ENCODE measurements at places on chromosomes 2 and 18.

DNA sequence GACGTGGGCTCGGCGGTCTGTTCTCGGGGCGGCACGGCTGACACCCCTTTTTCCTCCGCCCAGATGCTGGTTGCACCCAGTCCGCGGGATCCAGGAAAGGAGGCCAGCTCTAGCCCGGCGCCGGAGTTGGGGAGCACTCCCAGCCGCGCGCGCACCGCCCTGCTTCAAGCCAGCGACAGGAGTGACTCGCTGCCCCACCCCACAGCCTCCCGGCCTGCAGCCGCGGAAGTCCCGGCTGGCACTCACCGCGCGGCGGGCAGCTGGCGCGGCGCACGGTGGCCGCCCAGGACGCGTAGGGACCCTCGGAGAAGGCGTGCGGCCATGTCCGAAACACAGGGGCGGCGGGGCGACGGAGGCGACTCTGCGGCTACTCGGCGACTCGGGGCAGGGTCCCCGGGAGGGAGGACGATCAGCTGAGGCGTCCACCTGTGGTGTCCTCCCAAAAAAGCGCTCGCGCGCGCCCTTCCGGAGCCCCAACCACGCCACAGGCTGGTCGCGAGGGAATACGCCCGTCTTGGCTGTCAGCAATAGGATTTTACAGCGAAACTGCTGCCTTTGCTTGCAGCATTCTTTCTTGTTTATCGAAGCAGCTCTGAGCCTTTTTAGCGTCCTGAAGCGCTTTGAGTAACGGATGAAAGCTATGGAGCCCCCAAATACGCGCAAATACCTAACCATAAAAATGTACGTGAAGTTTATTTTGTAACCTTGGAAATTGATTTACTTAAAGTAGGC, at the start of gene ACADL:
Gene ACADL (minus strand): TSS at position 507 of the 732 bp plus-strand sequence. CDS start 184 bp downstream, at position 323.
- DNase-seq = no peak

- peak; percentile 35 for DNase-seq
These were observed 843 bp downstream of the CYS1 start for GRCh38 chr2:10079266-10079869.

GRCh38 chr2:54772110-54772509, 48.6 kb downstream of the EML6 start:
- peak; percentile 5 for DNase-seq

- DNase-seq = no peak
These were observed 8.5 kb upstream of the CELF4 start for GRCh38 chr18:37574113-37574512.

GRCh38 chr2:26438526-26438925, 36.8 kb downstream of the DRC1 start:
- DNase-seq = peak; percentile 67

GRCh38 chr2:26463244-26464192, 14.4 kb downstream of the OTOF start:
- DNase-seq = no peak

DNA sequence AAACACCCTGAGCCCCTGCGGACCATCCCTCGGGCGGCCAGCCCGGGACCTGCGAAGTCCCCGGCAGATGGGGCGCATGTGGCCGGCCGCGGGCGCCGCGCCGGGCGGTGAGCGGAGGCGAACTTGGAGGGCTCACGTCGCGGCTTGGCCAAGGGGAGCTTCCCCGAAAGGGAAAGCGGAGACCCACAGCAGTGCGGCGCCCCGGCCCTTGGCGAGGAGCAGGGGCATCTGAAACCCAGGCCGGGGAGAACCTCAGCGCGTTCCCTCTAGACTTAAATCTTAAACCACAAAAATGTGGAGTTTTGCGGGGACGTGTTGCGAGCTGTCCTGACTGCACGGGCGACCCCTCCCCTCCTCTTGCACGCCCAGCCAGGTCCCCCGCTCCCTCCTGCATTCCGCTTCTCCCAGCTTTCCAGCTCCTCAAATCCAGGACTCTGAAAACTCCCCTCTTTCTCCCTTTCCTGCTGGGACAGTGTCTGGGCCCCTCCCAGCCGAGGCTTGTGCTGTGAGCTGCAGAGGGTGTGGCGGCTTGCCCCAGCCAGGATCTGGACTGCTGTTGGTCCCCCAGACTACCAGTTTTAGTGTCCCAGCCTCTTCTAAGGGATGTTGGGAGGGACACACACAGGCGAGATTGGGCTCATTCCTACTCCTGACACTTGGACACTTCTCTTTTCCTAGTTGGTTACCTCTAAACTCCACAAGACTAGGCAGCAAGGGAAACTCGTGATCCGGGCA, 1.3 kb downstream of the FMNL2 start:
- no peak for DNase-seq

DNA sequence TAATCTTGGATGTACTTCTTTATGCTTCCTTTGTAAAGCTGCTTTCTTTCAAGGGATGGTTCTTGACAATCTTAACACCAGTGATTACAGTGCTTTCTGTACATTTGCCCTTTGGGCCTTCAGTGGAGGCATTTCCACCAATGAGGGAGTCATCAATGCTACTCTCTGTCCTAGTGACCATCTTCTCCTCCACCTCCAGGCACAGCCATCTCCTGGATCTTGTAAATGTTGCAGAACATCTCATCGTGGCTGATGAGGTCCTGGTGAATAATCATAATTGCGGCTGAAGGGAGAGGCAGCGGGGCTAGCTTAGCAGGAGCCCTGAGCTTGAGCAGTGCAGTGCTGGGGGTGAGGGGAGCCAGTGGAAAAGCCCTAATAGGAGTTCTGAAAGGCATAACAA, 32.5 kb downstream of the IDH1 start:
- no peak for DNase-seq

DNA sequence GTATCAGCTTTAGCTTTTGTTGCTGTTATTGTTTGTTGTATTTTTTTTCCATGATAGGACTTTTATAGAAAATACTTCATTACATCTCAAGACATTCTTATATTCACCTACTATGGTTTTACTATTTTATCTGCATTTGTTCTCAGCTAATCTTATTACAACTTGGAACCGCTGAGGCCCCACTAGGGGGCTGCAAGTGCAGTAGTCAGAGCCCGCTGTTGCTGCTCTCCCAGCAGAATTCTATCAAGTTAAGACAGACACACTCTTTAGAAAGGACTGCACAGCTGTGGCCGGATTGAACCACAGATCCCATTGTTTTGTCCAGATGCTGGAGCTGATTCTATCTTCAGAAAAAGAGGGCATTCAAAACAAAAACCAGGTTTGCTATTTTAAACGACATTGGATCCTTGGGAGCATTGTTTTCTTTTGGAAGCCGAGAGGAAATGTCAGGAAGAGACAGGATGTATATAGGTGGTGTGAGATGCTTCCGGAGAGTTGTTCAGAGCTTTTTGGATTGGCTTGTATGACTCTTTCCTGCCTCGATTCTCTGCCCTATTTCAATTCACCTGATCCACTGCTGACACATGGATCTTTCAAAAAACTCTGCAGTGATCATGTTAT, 105.7 kb upstream of the GAREM1 start:
- DNase-seq = peak; percentile 2

Data from amniotic stem cell (primary cell).